ENCODE measurements at places on chromosomes 6 and 20. TPM values are rescaled to one million over a fixed set of nuclear protein-coding genes. Genes with fewer than 3 reads are reported as not detected.

C4B gene
- total RNA-seq = 5.5 TPM

EYS gene
- not detected for total RNA-seq

C20orf144 gene
- 0.26 TPM for total RNA-seq

PLCG1 gene
- 444 TPM for total RNA-seq

GGTLC1 gene
- not detected for total RNA-seq

TPBG gene
- 0.32 TPM for total RNA-seq

SLC35D3 gene
- not detected for total RNA-seq

SLC17A3 gene
- 0.58 TPM for total RNA-seq

SLC26A8 gene
- not detected for total RNA-seq

TTLL9 gene
- total RNA-seq = not detected

GHRH gene
- not detected for total RNA-seq

MACROD2 gene
- total RNA-seq = 0.23 TPM

LBP gene
- not detected for total RNA-seq

REM1 gene
- not detected for total RNA-seq

KIF25 gene
- not detected for total RNA-seq

BACH2 gene
- 96.7 TPM for total RNA-seq

TCP11 gene
- not detected for total RNA-seq

KDM1B gene
- total RNA-seq = 9.2 TPM

CPNE5 gene
- total RNA-seq = 1.1 TPM

AURKA gene
- 2.3 TPM for total RNA-seq

ESF1 gene
- 12.2 TPM for total RNA-seq

C6orf120 gene
- 30.7 TPM for total RNA-seq

KIFC1 gene
- total RNA-seq = 1.1 TPM

RIMS4 gene
- 0.06 TPM for total RNA-seq

DCDC2 gene
- total RNA-seq = 0.58 TPM

LY86 gene
- 3.2 TPM for total RNA-seq

PDRG1 gene
- total RNA-seq = 8.8 TPM

LATS1 gene
- total RNA-seq = 38.0 TPM

SIRPB1 gene
- 0.62 TPM for total RNA-seq

ADAM33 gene
- total RNA-seq = not detected

LY6G6C gene
- not detected for total RNA-seq

FABP7 gene
- not detected for total RNA-seq

TMEM200A gene
- 3.4 TPM for total RNA-seq

RAET1E gene
- not detected for total RNA-seq

RBM24 gene
- total RNA-seq = not detected

ARFRP1 gene
- total RNA-seq = 101 TPM

MATN4 gene
- total RNA-seq = not detected

PRPF6 gene
- total RNA-seq = 83.5 TPM

POPDC3 gene
- not detected for total RNA-seq

HRH3 gene
- total RNA-seq = not detected

TRIM10 gene
- not detected for total RNA-seq

QRSL1 gene
- total RNA-seq = 12.3 TPM

Measured in T-cell (primary cell).